ENCODE measurements at places on chromosomes 11 and 22. TPM values are rescaled to one million over a fixed set of nuclear protein-coding genes. Genes with fewer than 3 reads are reported as not detected.
A peak's percentile ranks its signal among the peaks of the same experiment; 100 is the strongest.

DNA sequence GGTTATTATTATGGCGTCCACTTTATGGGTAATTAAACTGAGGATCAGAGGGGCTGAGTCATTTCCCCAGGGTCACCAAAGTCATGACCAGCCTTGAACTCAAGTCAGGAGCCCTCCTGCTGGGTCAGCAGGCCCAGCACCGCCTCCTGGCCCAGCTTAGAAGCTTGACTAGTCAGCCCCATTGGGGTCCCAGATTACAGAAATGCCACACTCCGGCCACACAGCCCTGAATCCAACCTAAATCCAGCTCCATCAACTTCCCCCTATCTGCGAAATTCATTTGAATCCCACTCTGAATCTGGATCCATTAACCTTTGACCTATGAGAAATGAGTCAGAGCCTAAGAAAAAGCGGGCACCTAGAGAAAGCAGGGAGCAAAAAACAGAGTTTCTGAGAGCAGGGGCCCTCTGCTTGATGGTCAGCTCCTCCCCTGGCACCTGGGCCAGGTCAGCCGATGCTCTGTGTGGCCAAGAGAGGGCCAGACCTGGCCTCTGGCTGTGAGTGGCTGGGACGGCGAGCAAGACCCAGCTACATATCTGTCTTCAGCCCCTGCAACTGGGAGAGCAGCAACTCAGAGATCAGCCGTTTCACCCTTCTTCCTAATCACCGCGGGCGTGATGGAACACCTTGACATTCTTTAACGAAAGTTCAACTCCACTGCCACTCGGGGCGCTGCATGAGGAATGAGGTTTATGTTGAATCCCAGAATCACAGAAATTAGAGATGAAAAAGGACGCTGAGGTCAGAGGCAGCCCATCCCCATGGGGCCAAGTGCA, 196.1 kb downstream of the TRIM29 start:
- H3K27ac ChIP-seq, result no peak overlapping the region
- no peak overlapping the region for H3K4me3 ChIP-seq
- no peak for DNase-seq

DNA sequence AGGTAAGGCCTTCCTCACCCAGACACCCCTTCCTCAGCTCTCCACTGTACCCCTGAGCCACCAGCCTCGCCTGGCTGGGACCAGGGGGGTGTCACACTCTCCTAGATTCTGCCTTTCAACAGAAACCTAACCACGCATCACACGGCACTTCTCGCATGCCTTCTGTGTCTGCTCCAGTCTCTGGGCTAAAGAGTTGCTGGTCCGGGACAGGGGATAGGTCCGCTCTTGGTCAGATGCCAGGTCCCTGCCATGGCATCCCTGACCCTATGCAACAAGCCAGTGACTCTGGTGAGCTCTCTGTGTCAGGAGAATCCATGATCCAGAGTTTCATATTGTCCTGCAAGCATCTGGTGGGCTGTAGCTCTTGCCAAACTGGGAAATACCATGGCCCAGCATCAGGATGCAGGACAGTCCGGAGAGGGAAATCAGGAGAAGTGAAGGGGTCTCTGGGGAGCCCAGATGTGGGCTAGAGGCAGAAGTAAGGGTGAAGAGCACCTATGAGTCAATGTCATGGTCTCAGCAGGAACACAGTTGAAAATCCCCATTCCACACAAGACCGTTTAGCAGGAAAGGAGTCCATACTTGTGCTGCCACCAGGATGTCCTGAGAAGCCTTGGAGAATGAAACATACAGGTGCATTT, 14.1 kb downstream of the IGLL5 start:
- no peak overlapping the region for H3K4me3 ChIP-seq
- H3K4me1 ChIP-seq, result no peaks in the 10 kb centered on the region
- H3K36me3 ChIP-seq, result no peaks in the 10 kb centered on the region
- no peaks in the 10 kb centered on the region for H3K27me3 ChIP-seq
- DNase-seq, result no peak

GRCh38 chr11:68039526-68040086, 781 bp downstream of the TCIRG1 start:
- no peak overlapping the region for H3K4me3 ChIP-seq
- peak overlapping the region; percentile 88 for H3K27ac ChIP-seq
- H3K27me3 ChIP-seq, result no peaks in the 10 kb centered on the region
- peaks cover 24% of the 10 kb centered on the region for H3K4me1 ChIP-seq

GRCh38 chr11:71367756-71368155, 80.4 kb downstream of the DHCR7 start:
- no peak for DNase-seq
- H3K4me3 ChIP-seq, result no peak overlapping the region

GRCh38 chr11:42170601-42171000, 711.1 kb upstream of the LRRC4C start:
- no peak overlapping the region for H3K4me3 ChIP-seq
- H3K27me3 ChIP-seq, result no peaks in the 10 kb centered on the region
- no peaks in the 10 kb centered on the region for H3K4me1 ChIP-seq
- H3K27ac ChIP-seq, result no peak overlapping the region
- peak; percentile 73 for DNase-seq

- H3K4me1 ChIP-seq, result peaks cover 36% of the 10 kb centered on the region
- peak within 1 kb of the TSS; percentile 77 for H3K4me3 ChIP-seq
- H3K27ac ChIP-seq, result peak within 1 kb of the TSS; percentile 73
Observed at GRCh38 chr22:27801616-27802345, at the start of gene MN1. MN1 (minus strand) TSS chr22:27801756; CDS start chr22:27800543, 1,213 bp downstream.

GRCh38 chr22:36741968-36742367, 34.0 kb downstream of the IFT27 start:
- H3K4me1 ChIP-seq, result no peaks in the 10 kb centered on the region
- no peak for DNase-seq
- peaks cover 3% of the 10 kb centered on the region for H3K27me3 ChIP-seq
- H3K36me3 ChIP-seq, result no peaks in the 10 kb centered on the region

DNA sequence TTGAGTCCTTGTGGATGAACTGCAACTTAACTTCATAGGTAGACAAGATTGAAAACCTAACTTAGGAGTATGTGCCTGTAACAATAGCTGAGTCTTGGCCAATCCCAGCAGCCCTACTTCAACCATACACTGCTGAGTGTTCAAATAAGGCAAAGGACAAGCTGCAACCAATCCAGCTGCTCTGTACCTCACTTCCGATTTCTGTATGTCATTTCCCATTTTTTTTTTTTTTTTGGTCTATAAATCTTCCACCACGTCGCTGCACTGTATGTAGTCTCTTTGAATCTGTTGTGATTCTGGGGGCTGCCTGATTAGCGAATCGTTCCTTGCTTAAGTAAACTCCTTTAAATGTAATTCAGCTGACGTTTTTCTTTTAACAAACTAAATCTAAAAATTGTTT, 35.4 kb upstream of the FLI1 start:
- peaks cover 30% of the 10 kb centered on the region for H3K4me1 ChIP-seq
- no peak for DNase-seq
- no peaks in the 10 kb centered on the region for H3K36me3 ChIP-seq
- peaks cover 55% of the 10 kb centered on the region for H3K27me3 ChIP-seq
- no peak overlapping the region for H3K4me3 ChIP-seq
- H3K27ac ChIP-seq, result no peak overlapping the region

DNA sequence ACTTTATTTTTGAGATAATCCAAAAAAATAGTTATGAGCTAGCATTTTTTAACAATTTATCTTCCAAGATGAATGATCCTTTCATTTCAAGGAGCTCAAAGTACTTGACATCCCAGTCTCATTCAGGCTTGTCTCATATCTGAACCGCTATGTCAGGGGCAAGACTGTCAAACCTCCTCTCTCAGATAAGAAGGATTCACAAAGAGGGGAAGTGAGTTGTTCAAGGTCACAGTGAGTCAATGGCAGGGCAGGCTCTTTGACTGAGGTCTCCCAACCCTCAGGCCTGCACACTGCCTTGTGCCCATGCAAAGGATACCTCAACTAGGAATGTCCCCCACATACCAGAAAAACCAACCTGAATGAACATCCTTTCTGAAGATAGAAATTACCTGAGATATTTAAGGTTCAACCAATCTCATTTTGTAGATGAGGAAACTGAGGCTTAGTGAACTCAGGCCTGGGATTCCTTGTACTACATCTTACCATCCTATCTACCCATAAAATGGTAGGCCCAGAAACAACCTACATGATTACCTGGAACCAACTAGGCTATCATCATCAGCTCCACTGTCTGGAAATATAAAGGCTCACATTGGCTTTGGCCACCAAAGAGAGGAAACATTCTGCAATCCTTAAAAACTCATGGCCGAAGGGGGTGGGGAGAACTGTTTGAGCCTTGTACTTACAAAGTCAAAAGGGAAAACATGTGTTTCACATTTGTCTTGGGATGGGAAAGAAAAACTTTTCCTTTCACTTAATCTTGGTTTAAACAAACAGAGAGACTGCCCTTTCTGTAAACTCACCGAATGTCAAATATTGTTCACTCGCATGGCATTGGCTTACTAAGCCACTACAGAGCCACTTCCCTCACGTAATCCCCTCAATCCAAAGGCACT, 51.1 kb downstream of the LIF start:
- no peaks in the 10 kb centered on the region for H3K36me3 ChIP-seq
- peaks cover 13% of the 10 kb centered on the region for H3K4me1 ChIP-seq
- no peak overlapping the region for H3K4me3 ChIP-seq
- H3K27me3 ChIP-seq, result peaks cover 4% of the 10 kb centered on the region
- DNase-seq, result no peak
- H3K27ac ChIP-seq, result no peak overlapping the region

DNA sequence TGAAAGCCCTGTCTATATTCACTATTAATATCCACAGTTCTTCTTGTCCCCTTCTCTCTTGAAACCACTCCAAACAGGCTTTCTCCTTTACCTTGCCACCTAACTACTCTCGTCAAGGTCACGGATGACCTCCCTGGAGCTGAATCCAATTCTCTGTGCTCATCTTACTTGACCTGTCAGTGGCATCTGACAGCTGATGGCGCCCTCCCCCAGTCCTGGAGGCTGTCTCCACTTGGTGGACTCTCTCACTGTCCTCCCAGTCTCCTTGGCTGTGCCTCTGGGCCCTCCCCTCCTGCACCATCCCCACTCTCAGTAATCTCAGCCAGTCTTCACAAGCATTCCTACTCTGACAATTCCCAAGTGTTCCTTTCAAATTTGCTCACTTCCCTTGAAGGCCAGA, 8.7 kb downstream of the TNKS1BP1 start:
- H3K4me1 ChIP-seq, result peaks cover 20% of the 10 kb centered on the region
- peaks cover 24% of the 10 kb centered on the region for H3K36me3 ChIP-seq
- H3K4me3 ChIP-seq, result no peak overlapping the region
- no peaks in the 10 kb centered on the region for H3K27me3 ChIP-seq

GRCh38 chr22:33831651-33832050, 88.6 kb downstream of the LARGE1 start:
- no peaks in the 10 kb centered on the region for H3K36me3 ChIP-seq
- peaks cover 12% of the 10 kb centered on the region for H3K4me1 ChIP-seq
- no peak overlapping the region for H3K27ac ChIP-seq
- no peak for DNase-seq

DNA sequence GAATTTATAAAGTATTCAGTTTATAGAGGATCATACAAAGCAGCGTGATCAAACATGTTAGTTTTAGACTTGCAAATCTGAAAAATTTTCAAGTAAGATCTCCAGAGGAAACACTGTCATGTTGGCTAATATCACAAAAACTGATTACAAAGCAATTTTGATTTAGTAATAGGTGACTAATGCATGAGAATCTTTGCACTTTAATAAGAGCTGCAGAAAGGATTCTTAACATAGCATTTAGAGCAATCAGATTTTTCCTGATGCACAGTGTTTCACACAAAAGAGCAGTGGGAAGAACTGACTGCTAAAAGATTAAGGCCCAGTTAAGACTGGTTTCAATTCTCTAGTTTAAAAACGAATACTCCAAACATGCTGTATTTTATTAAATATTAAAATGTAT, 321.2 kb downstream of the GUCY1A2 start:
- H3K4me3 ChIP-seq, result no peak overlapping the region
- no peaks in the 10 kb centered on the region for H3K4me1 ChIP-seq
- DNase-seq, result peak; percentile 78

GRCh38 chr22:47065756-47066615, 303.5 kb downstream of the TBC1D22A start:
- no peaks in the 10 kb centered on the region for H3K27me3 ChIP-seq
- H3K4me1 ChIP-seq, result no peaks in the 10 kb centered on the region
- DNase-seq, result no peak
- no peak overlapping the region for H3K4me3 ChIP-seq

- H3K27ac ChIP-seq, result no peak overlapping the region
- H3K4me3 ChIP-seq, result no peak overlapping the region
- peaks cover 6% of the 10 kb centered on the region for H3K4me1 ChIP-seq
- H3K36me3 ChIP-seq, result no peaks in the 10 kb centered on the region
- peak; percentile 1 for DNase-seq
Observed at GRCh38 chr11:92473736-92474135, 249.1 kb downstream of the FAT3 start.

DNA sequence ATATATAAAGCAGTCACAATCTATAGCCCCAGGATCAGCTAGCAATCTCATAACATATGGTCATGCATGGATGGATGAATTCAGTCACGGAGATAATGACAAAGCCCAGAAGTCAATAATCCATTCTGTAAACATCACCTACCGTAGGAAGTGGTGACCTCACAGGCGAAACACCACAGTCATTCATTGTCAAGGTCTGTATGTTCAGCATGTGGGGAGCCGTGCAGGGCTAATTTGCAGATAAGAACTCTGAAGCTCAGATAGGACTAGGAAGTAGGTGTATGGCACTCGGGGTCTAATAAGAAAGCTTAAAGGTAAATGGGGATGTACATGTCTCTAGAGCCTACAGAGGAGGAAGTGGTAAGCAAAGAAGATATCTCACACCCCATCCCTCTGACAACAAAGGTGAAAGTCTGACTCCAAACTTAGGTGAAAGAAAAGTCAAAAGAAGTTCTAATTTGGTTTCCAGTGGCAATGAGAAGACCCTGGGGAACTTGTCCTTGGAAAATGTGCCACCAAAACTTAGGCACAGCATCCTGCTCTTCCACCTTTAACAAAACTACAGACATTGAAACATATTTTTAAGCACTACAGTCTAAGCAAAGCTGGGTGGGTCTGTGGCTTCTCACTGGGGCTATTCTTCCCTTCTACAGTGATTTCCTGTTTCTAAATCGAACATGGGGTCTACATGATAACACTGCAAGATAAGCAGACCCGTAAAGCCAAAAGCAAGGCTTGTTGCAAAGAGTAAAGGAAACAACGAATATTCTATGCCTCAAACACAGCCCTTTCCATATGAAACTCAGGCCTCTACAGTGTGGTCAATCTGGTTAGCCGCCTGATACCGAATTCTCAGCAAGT, 5.2 kb downstream of the CRTAM start:
- H3K4me1 ChIP-seq, result no peaks in the 10 kb centered on the region
- H3K4me3 ChIP-seq, result no peak overlapping the region
- H3K27me3 ChIP-seq, result no peaks in the 10 kb centered on the region
- no peak overlapping the region for H3K27ac ChIP-seq

DNA sequence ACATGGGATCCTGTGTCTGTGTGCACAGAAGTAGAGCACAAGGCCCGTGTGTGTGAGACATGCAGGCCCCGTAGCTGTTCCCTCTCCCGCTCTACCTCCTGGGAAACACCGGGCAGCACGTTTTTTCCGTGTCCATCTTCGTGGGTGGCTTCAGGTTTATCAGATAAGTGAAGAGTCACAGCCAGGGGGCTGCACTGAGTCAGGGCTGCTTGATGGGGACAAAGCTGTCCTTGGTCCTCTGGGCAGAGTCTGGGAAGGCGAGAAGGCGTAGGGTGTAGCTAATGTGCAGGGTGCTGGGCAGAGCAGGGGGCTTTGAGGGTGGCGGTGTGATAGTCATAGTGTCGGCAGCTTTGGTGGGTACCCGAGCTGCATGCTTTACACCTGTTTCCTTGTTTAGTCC, 23.7 kb downstream of the INCENP start:
- no peak overlapping the region for H3K27ac ChIP-seq
- H3K4me3 ChIP-seq, result no peak overlapping the region
- H3K27me3 ChIP-seq, result no peaks in the 10 kb centered on the region
- H3K36me3 ChIP-seq, result peaks cover 27% of the 10 kb centered on the region
- H3K4me1 ChIP-seq, result no peaks in the 10 kb centered on the region

OR8D1 gene
- not detected for total RNA-seq

NARS2 gene
- total RNA-seq, result 27.2 TPM

MUC6 gene
- total RNA-seq, result not detected

CSF2RB gene
- total RNA-seq, result 0.60 TPM

IGSF22 gene
- total RNA-seq, result 0.03 TPM

All from cardiac muscle cell (in vitro differentiated cells and primary cell).